Fibroblast of pulmonary artery (primary cell): ENCODE measurements at places on chromosomes 4 and X.

- peak; percentile 18 for DNase-seq
Measured at GRCh38 chr4:61995717-61996340, 795.7 kb downstream of the ADGRL3 start.

- DNase-seq = no peak
Measured at GRCh38 chr4:7218686-7219085, 26.3 kb downstream of the SORCS2 start.

- DNase-seq = no peak
Measured at GRCh38 chrX:129545408-129545807, 5.3 kb downstream of the OCRL start.

- no peak for DNase-seq
Measured at GRCh38 chr4:176191974-176192373, 3.4 kb downstream of the SPATA4 start.

DNA sequence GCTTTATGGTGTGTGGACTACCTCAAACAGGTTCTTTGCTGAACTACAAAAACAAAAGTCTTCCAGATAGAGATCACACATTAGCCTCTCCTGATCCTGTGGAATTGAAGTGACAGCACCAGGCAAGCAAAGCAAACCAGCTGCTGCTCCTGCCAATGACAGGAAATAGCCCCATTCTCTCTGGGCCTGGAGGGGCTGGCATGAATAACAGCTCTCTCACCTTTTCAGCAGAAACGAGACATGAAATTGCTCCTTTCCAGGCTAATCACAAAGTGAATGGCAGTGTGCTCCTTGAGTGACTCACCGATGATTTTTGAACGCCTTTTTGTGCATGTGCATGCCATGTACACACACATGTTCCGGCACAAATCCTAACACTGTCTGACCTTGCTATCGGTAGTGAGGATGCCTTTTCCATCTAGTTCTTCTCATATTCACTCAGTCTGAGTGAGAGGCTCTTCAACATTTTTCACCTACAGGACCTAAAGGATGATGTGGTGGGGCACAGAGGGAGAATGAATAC is 24.4 kb downstream of the MFAP3L start:
- no peak for DNase-seq

DNA sequence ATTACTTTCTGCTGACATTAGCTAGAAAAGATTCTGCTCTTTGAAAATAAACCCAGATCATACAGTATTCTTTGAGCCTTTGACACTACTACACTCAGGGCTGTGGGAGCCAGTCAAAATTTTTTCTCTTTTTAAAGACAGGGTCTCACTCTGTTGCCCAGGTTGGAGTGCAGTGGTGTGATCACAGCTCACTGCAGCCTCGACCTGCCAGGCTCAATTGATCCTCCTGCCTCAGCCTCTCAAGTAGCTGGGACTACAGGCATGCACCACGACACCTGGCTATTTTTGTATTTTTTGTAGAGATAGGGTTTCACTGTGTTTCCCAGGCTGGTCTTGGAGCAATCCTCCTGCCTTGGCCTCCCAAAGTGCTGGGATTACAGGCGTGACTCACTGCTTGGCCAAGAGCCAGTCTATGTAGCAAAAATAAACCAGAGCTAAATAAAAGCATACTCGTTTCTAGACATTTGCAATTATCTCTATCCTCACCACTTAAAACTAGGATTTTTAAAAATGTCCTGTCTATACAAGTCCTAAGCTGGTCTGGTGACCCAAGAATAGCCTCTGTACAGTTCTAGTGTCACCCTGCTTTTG is 43.2 kb downstream of the AKAP4 start:
- DNase-seq = peak; percentile 23

GRCh38 chr4:113437129-113437528 is 324.4 kb downstream of the CAMK2D start:
- no peak for DNase-seq

DNA sequence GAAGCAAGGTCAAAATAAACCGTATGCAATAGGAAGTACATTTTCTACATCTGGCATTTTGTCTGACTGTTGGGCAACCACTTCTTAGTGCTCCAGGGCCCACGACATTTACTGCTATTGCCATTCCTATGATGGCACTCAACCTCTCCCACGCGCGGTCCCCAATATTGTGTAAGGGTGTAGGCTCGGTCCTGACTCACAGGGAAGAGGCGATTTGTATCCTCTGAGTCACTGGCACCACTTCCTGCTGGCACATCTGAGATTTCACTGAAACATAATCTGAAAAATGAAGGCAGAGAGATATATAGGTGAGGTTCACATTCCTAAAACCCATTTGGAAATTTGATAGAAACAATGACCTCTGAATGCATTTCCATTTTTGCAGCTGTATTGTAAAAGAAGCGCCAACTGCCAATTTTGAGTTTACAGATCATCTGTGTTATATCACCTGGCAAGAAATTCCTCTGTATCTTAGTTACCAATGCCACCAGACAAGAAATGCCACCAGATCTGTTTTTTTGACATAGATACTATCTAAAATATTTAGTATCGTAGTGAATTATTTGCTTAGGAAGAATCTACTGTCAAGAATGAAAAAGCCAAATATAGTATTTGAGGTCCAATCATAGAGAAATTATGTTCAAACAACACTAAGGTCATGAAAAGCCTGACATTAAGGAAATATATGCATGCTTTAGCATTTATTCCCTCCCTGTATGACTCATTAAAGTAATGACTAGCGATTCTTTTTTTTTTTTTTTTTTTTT is 9.8 kb downstream of the EREG start:
- peak; percentile 88 for DNase-seq

- no peak for DNase-seq
Measured at GRCh38 chr4:152187693-152188092, 348.2 kb downstream of the FBXW7 start.

DNA sequence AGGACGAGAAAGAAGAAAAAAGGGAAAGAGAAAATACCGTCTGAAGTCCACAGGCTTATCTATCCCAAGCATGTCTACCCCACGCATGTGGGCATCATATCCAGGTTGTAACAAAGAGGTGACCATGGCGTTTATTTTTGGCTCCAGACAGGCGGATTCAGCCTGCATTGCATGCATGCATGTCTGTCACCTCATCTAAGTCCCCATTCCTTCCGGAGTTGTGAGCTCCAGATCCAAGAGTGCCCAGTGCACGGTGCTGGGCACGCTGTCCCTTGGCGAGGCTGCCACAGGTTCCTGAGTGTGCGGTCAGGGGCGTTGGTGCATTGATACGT is 905 bp upstream of the GALNTL6 start:
- DNase-seq = no peak

- DNase-seq = peak; percentile 14
Measured at GRCh38 chrX:41043196-41043595, 42.0 kb upstream of the USP9X start.

DNA sequence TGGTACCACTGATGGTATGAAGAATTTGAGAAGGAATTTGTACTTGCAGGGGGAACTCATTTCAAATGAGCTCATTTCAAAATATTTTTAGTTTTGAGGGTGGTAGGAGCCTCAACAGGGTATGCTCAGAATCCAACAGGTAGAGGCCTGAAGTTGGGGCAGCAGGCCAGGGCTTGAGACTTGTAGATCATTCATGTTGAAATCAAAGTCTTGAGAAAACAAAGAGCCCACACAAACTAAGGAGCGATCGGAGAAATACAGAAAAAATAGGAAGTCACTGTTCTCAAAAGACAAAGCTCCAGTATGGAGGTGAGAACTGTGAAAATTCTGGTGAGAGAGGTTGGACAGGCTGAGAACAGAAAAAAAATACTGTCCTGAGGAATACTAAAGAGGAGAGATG is 979 bp upstream of the SLC9A6 start:
- DNase-seq = no peak

DNA sequence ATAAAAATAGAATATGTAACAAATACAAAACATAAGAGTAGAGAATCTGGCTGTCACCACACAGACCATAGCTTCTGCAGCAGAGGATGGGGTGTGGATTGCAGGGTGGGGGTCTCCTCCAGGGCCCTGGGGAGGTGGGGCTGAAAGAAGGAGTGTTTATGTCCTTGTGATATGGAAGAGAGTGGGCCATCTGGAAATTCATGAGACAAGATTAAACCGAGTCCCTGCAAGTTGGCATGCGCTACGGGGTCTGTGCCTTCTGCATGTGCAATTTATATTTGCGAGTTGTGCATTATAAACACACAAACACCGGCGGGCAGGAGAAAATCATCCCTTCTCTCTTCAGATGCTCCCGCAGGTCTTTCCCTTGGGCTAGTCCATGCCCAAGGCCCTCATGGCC is 145.9 kb downstream of the EVC2 start:
- no peak for DNase-seq

GRCh38 chr4:32140636-32141035 is 1420.5 kb downstream of the PCDH7 start:
- peak; percentile 86 for DNase-seq

DNA sequence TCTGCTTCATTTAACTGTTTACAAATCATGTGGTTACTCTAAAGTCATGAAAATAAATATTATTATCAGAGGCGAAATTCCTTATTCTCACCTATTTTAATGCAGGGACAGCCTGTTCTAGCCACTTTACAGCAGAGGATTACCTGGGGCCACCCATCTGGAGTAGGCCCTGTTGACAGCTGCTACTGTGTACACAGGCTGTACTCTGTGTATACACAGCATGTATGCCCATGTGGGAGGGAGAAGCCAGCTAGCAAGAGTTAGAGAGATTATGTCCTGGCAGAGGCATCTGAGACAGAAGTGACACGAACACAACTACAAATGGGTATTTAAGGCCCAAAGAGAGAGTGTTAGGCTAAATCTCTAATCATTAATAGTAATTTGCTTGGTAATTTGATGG is 62.1 kb downstream of the GPRIN3 start:
- DNase-seq = no peak

- no peak for DNase-seq
Measured at GRCh38 chr4:140707325-140707724, 48.9 kb downstream of the TBC1D9 start.

DNA sequence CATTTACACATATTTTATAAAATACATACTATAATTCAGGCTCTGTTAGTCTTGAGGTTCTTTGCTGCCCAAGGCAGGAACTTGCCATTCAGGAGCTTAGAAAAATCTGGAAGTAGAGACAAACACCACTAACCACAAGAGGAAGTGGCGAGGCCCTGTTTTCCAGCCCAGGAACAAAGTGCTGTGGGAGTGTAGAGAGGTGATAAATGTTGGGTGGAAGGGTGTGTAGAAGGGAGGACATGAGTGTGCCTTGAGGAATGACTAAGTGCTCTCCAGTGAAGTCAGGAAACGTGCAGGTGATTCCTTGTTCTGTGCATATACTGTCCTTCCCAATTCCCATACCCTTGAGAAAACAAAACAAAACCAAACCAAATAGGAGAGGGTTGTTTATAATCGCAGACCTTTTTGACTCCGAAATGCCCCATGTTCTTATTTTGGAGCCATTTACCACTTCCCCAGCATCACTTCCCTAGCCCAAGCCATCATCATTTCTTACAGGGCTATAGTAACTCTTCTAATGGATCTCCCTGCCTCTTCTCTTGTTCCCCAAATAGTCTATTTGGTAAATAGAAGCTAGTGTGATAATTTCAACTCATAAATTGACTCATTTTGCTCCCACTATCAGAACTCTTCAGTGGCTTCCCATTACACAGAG is 83.2 kb downstream of the GPAT3 start:
- peak; percentile 43 for DNase-seq

- DNase-seq = no peak
Measured at GRCh38 chrX:123817288-123817894, 42.5 kb upstream of the XIAP start.

DNA sequence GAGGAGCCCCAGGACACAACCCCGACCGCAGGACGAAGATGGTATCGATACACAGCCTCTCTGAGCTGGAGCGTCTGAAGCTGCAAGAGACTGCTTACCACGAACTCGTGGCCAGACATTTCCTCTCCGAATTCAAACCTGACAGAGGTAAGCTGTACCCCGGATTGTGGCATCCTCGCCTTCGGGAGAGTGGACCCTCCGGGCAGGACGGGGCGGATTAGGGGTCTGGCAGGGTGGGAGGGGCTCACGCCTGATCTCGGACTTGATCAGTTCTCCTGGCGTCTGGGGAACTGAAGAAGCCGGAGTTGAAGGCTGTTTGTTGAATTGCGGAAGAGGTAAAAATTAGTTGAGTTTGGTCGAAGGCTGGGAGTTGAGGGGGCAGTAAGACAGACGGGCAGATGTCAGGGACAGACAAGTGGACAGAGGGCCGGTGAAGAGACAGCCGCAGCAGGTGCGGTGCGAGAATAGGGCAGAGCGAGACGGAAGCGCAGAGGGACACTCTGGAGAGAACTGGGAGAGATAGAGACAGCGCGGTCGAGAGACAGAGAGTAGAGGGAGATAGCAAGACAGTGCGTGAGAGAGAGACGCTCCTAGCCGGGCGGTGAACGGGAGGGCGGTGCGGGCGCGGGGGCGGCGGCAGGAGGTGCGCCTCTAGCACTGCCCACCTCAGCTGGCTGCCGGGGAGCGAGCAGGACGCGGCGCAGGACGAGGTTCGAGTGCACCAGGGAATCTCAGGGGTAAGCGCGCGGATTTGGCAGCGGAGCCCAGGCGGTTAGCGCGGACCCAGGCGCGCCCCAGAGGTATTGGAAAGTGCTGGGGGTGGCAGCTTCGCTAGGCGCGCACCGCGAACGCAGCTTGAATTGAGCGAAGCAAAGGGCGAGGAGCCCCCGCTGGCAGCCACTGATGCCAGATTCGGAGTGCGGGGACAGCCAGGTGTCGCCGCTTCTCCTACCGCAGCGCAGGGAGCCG is 23.9 kb downstream of the ARHGAP36 start:
- no peak for DNase-seq

GRCh38 chr4:12889054-12889453 is 595.1 kb downstream of the RAB28 start:
- DNase-seq = peak; percentile 1

- no peak for DNase-seq
Measured at GRCh38 chr4:8549352-8549931, 30.8 kb upstream of the GPR78 start.

GRCh38 chr4:80259012-80259411 is 7.5 kb upstream of the FGF5 start:
- DNase-seq = no peak

- DNase-seq = no peak
Measured at GRCh38 chrX:127207326-127207725, 387.8 kb downstream of the PRR32 start.

- DNase-seq = no peak
Measured at GRCh38 chr4:142631836-142632235, 214.3 kb downstream of the INPP4B start.

- DNase-seq = no peak
Measured at GRCh38 chr4:11298451-11298850, 130.2 kb downstream of the HS3ST1 start.

DNA sequence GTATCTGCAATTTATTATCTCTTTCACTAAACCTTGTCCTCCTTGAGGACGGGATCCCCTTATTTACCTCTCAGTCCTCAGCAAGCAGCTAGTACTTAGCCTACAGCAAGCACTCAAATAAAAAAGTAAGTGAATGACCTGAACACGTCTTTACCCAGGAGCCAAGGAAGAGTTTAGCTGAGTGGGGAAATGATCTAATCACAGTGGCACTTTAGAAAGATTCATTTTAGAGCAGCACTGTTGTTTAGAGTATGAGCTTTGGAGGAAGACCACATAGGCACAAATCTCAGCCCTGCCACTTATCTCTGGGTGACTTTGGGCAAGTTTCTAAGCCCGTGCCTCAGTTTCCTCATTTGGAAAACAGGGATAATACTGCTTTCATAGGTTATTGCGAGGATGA is 2.7 kb downstream of the FAM120C start:
- DNase-seq = peak; percentile 35

GRCh38 chrX:24215272-24215671 is 65.7 kb downstream of the ZFX start:
- no peak for DNase-seq
